ENCODE measurements at places on chromosomes 2 and 18.

- DNase-seq = no peak
Measured at GRCh38 chr2:98381494-98381893, 35.2 kb downstream of the CNGA3 start.

GRCh38 chr2:44928483-44929158 lies 12.9 kb upstream of the SIX3 start:
- DNase-seq = no peak

- DNase-seq = no peak
Measured at GRCh38 chr18:66872277-66872676, 268.4 kb upstream of the CDH19 start.

DNA sequence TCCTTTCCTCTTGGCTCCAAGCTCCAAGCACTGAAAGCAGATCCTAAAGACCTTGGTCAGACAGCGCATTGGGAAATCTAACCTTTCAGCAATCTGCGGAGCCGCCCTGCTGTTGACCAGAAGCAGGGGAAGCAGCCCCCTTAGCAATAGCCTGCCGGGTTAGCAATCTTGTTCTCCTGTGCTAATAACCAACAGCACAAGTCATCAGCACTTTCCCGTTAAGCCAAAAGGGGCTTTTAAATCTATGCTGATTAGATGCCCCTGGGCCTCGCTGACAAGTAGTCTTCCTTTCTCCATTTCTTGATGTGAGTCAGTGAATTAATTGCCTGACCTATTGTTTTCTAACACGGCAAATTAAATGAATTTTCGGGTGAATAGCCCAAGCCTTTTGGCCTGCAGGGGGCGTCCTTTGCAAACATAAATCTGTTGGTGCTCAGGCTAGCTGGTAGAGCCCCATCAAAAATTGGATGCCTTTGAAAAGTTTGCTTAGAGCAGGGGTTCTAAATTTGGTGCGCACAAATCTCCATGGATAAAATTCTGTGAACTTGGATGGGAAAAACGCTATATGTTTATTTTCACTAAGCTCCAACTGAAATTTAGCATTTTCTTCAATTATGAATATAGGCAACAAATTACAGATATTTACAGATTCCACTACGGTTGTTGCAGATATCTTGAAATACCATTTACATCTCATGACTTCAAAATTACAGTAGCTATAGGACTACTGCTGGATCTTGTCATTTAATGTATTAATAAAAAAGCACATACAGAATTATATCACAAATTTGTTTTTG lies 24.6 kb downstream of the MAIP1 start:
- DNase-seq = peak; percentile 88

DNA sequence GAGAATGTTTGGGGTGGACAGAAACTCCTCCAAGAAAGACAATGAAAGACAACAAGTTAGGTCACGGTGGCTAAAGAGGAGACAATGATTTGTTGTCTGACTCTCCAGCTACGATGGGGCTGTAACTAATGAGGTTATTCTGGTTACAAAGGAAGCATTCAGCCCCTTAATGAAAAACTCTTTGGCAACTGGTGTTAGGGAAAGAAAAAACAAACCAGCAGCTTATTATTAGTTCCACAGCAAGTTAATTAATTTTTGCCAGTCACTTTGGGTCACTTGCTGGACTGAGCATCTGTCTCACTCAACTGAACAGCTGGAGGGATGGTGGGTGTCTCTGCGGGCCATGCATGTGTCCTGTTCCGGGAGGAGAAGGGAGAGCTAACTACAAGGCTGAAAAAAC lies 263.7 kb downstream of the ALK start:
- DNase-seq = no peak

- DNase-seq = no peak
Measured at GRCh38 chr2:238032755-238033337, 28.0 kb upstream of the SCLY start.

GRCh38 chr2:219645631-219646527 lies 18.4 kb downstream of the SLC4A3 start:
- DNase-seq = no peak

- no peak for DNase-seq
Measured at GRCh38 chr18:36132756-36133155, 3.1 kb downstream of the ELP2 start.

- no peak for DNase-seq
Measured at GRCh38 chr2:121303531-121304263, 18.7 kb upstream of the TFCP2L1 start.

- no peak for DNase-seq
Measured at GRCh38 chr18:449374-449773, 51.1 kb downstream of the COLEC12 start.

- no peak for DNase-seq
Measured at GRCh38 chr2:127404466-127405254, 13.6 kb upstream of the PROC start.

GRCh38 chr2:102801858-102802699 lies 40.2 kb downstream of the TMEM182 start:
- DNase-seq = no peak

- no peak for DNase-seq
Measured at GRCh38 chr2:112161431-112162145, 23.4 kb downstream of the FBLN7 start.

DNA sequence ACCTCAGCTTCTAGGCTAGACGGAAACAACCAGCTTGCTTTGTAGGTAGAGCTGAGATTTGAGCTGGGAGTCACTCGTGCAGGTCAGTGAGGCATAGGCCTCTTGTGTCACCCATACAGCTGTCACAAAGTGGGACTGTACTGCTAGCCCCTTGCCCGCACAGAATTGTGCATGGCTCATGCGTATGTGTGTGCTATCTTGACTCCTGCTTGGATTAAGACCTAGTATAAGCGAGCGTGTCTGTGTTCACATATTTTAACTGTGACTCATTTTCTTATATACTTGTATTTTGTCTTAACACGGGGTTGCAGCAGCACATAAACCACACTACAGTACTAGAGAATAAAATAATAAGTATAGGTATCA lies 20.1 kb downstream of the CEP68 start:
- DNase-seq = no peak

- no peak for DNase-seq
Measured at GRCh38 chr18:28514699-28515098, 337.8 kb upstream of the CDH2 start.

GRCh38 chr2:73099486-73099885 lies 13.3 kb downstream of the RAB11FIP5 start:
- no peak for DNase-seq

- peak; percentile 73 for DNase-seq
Measured at GRCh38 chr2:120525056-120526046, 179.4 kb downstream of the INHBB start.

- DNase-seq = no peak
Measured at GRCh38 chr2:19525313-19525712, 166.9 kb upstream of the OSR1 start.

GRCh38 chr2:168552450-168552856 lies 96.4 kb downstream of the CERS6 start:
- no peak for DNase-seq

- DNase-seq = no peak
Measured at GRCh38 chr2:15666861-15667808, 75.5 kb downstream of the DDX1 start.

DNA sequence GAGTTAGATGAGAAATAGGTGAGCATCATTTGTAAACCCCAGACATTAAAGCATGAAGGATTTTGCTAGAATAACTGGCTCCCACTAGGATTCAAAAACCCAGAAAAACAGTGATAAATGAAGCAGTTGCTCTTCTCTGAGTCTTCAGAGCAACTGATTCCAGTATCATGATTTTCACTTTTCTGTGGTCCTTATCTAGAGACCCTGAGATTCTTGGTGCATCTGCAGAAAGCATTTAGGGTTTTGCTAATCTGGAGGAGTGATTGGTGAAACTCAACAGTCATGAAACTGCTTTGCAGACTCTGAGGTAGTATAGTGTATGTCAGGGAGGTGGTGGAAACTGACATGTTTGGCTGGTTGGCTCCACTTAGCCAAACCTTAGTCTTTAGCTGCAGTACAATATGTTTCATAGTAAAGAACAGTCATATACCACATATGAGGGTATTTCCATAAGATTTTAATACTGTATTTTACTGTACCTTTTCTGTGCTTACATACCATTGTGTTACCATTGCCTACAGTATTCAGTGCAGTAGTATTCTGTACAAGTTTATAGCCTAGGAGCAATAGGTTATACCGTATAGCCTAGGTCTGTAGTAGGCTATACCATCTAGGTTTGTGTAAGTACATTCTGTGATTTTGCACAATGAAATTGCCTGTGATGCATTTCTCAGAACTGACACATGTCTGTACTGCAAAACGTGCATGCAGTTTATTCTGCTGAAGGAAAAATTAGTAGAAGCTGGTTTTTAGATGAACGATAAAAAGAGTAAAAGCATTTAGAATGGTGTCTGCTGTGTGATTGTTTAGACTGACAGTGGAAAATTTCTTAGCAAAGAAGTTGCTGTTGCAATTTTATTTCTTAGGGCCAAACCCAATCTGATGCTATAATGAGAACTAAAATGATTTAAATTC lies 23.8 kb downstream of the EML4 start:
- no peak for DNase-seq

DNA sequence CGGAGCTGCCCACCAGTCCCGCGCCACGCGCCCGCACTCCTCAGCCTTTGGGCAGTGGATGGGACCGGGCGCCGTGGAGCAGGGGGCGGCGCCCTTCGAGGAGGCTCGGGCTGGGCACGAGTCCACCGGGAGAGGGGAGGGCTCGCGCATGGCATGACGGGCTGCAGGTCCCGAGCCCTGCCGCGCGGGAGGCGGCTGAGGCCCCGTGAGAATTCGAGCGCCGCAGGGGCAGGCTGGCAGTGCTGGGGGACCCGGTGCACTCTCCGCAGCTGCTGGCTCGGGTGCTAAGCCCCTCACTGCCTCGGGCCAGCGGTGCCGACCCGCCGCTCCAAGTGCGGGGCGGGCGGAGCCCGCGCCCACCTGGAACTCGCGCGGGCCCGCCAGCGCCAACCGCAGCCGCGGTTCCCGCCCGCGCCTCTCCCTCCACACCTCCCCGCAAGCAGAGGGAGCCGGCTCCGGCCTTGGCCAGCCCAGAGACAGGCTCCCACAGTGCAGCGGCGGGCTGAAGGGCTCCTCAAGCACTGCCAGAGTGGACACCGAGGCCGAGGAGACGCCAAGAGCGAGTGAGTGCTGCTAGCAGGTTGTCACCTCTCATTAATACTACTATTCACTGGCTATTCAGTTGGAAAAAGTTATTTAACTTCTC lies 3.6 kb upstream of the TTC21B start:
- peak; percentile 58 for DNase-seq

DNA sequence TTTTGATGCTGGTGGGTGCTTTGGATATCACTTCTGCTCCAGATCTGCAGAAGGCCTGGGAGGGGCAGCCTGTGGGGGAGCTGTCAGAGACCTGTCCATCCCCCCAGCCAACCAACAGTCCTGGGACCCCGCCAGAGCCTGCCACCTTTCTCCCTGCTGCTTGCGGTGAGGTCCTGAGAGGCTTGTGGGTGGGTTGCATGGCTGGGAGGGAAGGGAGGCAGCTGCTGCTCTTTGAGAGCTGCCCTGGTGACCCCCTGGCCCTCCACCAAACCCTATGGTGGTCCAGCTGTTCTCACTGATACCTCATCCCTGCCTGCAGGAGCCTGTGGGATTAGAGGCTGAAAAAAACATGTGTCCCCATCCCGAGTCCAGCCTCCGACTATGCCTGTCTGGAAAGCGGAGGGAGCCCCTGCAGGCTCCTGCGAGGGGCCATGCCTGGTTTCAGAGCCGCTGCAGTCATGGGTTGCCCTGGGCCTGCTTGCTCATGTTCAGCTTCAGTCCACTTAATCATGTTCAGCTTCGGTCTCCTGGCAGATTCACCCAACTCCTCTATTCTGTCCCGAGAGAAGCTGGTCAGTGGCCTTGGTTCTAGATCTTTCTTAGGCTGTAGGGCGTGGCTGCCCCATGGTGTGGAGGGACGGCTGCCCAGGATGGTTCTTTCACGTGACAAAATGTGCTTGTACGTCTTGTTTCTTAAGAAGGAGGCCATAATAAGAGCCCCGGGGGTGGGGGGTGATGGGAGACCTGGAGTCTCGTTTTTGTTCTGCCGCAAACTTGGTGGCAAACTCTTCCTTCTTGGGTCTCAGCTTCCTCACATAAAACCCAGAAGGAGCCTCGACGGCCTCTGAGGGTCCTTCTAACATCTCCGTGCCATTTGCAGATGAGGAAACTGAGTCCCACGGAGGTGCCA lies 98.5 kb downstream of the CTIF start:
- DNase-seq = no peak

GRCh38 chr2:166090346-166090745 lies 37.5 kb downstream of the SCN1A start:
- DNase-seq = no peak

DNA sequence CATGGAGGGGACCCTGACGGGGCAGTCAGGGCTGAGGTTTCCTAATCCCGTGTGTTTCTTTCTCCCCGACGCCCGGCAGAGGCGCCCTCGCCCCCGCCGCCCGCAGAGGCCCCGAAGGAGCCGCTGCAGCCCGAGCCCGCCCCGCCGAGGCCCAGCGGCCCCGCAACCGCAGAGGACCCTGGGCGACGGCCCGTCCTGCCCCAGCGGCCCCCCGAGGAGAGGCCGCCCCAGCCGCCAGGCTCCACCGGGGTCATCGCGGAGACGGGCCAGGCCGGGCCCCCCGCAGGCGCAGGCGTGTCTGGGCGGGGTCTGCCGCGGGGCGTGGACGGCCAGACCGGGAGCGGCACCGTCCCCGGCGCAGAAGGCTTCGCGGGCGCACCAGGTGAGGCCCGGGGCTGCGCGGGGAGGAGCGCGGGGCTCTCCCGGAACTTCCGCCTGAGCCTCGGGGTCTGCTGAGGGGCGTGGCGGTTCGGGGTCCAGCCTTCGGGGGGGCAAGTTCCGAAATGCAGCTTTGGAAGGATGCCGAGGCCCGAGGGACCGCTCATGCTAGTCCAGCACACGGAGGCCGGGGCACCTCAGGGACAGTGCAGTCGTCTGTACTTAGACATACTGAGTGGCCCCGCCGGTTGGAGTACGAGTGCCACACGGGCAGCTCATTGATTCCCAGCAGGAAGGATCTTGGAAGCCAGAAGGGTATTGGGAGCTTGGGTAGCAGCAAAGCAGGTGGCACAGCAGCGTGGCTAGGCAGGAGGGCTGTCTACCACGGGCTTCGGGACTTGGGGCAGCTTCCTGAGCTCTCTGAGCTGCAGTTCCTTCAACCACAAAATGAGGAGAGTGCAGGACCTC lies 60.1 kb downstream of the EMILIN2 start:
- no peak for DNase-seq

GRCh38 chr18:44393406-44393805 lies 287.3 kb upstream of the SETBP1 start:
- DNase-seq = no peak

DNA sequence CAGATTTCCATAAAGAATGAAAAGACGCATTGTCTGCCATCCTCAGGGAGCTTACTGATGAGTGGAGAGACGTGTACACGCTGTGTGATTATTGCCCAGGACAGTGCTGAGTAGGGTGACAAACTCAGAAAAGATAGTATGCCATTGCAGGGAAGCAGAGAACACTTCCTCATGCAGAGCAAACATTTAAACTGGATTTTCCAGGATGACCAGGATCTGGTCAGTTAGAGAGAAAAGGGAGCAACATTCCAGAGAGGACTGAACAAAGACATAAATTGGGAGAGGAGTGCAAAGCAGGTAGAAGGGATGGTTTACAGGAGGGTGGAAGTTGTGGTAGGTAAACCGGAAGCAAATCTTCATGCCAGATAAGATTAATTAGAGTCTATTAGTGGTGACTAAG lies 2.3 kb downstream of the SLC9A2 start:
- DNase-seq = no peak
